HTR-8/SVneo (cell line): ENCODE measurements at places on chromosomes 2 and 18.

GRCh38 chr2:151619337-151619989 is 114.8 kb downstream of the NEB start:
- no peak for DNase-seq

GRCh38 chr2:236748801-236749200 is 179.2 kb downstream of the ACKR3 start:
- DNase-seq = no peak

GRCh38 chr2:191363267-191363666 is 118.1 kb downstream of the MYO1B start:
- DNase-seq = no peak

DNA sequence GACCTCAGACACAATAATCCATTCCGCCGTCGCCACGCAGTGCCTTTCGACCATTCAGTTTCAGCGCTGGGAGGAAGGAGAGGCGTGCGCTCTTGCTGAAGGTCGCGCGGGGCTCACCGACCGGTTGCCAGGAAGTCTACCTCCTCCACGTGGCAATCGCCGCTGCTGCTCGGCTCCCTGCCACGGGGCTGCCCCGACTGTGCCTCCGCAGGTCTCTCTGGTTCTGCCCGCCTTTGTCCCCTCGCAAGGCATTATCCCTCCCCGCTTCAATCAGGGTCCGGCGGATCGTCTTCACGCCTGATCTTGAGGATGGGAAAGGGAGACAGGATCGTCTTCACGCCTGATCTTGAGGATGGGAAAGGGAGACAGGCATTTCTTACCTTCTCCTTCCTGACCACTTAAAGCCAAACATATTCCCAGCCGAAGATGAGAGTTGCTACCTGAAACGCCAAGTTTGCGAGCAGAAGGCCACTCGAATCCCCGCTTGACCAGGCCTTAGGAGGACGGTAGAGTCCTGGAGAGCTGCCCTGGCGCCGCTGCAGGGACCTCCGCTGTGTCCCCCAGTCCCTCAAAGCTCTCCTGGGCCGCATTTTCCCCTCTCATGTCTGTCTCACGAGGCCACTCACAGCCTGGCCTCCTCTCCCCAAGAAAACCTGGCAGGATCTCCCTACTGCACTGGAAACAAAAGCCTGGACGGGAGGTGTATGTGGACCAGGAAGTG is 4.3 kb upstream of the GPR45 start:
- DNase-seq = no peak

DNA sequence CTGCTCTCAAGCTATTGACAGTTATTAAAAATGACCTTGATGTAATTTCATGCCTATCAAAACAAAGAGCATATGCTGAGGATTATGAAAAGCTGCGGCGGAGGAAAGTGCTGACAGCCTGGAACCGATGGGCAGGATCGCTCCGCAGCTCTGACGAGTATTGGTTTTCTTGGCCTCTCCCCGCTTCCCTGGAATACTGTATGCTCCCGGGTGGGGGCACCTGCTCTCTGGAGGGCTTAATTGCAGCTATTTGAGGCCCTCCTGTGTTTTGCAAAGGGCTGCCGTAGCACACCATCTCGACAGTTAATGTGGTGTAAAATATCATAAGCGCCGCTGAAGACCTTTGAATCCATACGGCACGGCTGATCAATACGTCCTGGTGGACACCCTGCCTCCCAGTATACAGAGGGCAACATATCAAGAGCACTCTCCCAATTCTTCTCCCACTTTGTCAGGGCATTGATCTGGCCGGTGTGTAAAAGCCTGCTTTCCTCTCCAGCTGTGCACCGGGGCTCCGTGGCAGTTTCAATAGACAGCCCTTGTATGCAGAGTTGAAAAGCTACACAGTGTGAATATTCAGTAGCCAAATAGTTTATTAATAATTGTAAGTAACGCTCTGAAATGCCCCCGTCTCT is 662.4 kb downstream of the GALR1 start:
- DNase-seq = no peak
